ENCODE measurements at places on chromosomes 2 and 18.

DNA sequence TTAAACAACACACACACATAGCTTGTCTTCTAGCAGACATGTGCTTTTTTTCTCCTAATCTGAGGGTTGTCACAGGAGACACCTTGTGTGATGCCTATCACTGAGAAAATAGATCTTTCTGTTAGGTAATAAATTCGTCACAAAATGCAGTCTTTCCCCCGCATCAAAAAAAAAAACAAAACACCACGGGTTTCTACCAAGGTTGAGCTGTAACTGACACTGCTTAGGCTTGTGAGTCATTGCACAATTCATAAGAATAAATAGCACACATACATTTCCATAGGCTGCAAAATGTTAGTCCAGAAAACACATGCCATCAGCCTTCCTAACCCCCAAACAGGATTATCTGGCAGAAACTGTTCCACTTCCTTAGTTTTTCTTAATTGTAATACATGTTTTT is 6.5 kb downstream of the TMEM163 start:
- DNase-seq: no peak

- DNase-seq: no peak
Measured at GRCh38 chr18:51192026-51192425, 5.5 kb downstream of the MEX3C start.

DNA sequence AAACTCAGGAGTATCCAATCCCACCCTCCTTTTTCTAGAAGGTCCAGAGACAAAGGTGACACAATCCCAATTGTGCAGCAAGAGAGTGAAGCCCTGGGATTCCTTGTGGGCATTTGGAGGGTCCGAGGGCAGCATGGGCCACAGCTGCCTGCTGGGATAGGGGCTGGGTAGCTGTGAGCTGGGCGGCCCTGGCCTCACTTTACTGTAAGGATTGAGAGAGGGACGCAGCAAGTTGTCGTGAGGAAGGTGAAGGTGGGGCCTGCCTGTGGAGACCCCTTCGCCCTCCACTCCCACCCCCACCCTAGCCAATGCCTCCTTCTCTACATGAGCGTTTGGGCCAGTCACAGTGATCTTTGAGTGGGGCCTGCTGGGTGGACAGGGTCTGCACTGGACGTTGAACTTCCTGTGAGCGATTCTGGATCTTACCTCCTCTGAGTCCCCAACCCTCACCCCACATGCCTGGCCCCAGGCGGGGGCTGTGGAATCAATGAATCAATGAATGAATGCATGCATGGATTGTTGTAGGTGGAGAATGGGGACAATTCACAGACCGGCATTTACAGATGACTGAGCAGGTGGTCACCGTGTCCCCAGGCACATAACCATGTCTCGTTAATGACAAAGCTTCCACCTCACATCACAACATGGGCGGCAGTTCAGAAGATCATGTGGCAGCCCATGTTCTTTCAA is 107.2 kb downstream of the INHBB start:
- no peak for DNase-seq

DNA sequence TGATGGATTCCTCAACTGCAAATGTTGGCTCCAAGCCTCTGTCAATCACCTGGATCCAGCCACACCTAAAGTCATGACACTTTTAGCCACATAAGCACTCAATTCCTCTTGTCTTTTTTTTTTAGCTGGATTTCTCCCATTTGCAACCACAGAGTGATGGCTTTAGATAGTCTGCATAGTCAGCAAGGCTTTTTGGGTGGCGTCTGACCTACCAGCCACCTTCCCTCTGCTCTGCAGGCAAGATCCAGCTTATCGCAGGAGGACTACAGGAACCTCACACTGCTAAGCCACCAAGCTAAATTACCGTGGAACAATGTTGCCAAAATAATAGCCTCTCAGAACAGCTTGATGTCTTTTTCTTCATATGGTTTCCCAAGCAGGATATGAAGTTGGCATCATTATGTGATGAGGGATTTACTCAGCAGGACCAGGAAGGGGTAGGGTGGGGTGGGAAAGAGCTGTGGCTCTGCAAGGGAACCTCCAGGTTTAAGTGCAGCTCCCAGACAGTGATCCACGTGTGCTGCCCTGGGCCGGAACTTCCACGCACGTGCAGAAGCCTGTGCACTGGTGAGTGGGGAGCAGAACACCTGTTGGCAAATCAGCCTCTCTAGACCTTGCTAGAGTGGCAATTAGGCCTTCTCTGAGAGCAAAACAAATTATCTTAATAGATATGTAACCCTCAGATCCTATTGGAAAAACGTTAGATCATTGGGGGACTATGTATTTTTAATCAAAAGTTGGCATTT is 170.6 kb upstream of the NCK2 start:
- DNase-seq: no peak

DNA sequence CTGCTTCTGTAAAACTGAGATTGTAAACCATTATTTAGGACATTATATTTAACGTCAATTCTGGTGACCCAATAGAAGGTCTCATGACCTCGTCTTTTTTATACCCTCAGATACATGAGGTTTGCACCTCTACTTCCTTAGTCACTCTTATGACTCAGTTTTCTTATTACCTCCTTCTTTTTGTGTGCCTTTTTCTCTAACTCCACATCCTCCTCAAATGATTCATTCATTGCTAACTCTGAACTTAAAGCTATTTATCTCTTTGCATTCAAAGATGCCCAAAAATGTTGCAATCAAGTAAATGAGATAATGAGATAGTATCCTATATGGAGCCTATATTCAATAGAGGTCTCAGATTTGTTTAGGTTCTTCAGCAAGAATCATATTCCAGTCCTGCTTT is 121.0 kb upstream of the KYNU start:
- DNase-seq: no peak

GRCh38 chr2:241978670-241979069 is 109.1 kb downstream of the RTP5 start:
- DNase-seq: no peak

GRCh38 chr2:12935222-12935621 is 218.5 kb downstream of the TRIB2 start:
- no peak for DNase-seq

DNA sequence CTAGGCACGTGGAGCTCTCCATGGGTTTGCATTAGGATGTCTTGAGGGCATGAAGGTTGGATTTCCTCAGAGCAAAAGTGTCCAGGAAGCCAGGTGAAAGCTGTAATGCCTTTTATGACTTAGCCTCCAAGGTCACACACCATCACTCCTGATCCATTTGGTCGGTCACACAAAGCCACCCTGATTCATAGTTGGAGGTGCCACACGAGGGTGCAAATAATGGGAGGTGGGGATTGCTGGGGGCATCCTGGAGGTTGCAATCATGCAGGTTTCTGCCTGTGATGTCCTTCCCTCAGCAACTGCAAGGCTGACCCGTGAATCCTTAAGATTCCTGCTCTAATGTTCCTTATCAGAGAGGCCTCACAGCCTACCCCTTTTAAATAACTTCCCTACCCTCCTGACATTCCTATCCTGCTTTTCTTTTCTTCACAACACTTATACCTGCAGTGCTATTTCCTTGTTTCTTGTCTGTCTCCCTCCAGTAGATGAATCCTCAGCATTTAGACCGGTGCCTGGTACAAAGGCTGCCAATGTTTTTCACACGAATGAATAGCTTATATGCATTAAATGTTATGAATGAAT is 97.1 kb downstream of the LIPG start:
- no peak for DNase-seq

DNA sequence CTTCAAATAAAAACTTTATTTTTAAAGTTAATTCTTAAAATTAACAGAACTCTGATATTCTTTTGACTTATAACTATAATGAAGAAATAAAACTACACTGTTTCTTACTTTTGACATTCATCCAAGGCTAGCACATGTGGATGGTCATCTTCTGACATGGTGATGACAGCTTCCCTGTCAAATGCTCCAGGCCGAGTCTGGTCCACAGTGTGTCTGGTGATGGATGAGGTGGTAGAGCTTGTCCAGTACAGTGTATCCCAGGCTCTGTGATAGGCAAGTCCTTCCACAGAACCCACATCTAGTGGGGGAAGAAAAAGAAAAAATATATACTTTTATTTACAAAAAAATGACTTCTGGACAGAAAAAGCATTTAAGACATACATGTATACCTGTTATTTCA is 1529.5 kb downstream of the LRP1B start:
- no peak for DNase-seq

- peak; percentile 28 for DNase-seq
Measured at GRCh38 chr2:218733171-218734021, 22.8 kb downstream of the TTLL4 start.

GRCh38 chr2:43333656-43334144 is 107.3 kb upstream of the ZFP36L2 start:
- no peak for DNase-seq

DNA sequence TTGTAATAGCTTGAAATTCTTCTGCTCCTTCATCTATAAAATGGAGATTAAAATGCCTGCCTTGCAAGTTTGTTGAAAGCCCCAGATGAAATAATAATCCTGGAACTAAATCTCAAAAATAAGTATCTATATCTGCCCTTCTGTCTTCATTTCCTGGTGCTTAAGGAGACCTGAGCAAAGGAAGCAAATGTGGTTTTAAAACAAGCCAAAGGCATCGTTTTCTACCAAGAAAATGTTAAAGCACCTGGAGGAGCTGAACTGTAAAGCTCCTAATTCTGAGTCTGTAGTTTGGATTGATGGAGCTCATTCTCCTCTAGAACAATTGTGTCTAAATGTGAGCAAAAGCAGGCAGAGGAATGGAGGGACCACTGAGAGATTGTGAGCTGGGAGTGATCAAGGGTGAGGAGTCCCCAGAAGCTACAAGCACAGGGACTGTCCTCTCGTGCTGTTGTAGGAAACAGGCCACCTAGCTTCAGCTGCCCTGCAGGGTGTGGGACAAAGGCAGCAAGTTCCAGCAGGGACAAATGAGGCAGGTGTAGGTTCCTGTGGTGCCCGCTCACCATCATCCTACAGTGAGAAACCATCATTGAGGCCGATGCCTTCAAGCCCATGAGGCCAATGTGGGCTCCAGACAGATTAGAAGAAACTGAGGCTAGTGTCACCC is 420.7 kb upstream of the TRIB2 start:
- DNase-seq: no peak

- no peak for DNase-seq
Measured at GRCh38 chr2:130288467-130289403, 54.0 kb upstream of the IMP4 start.

- DNase-seq: no peak
Measured at GRCh38 chr18:77218642-77219041, 31.0 kb upstream of the GALR1 start.

- DNase-seq: peak; percentile 74
Measured at GRCh38 chr2:197205585-197206215, 104.9 kb downstream of the ANKRD44 start.

- no peak for DNase-seq
Measured at GRCh38 chr2:4465671-4466070, 762.3 kb downstream of the DCDC2C start.
